Skeletal muscle cell (primary cell): ENCODE measurements at places on chromosomes 11 and 22.

GRCh38 chr11:44018127-44018521 lies 29.7 kb upstream of the ACCSL start:
- DNase-seq: no peak

- no peak for DNase-seq
Measured at GRCh38 chr11:120318906-120319305, 6.2 kb upstream of the TLCD5 start.

DNA sequence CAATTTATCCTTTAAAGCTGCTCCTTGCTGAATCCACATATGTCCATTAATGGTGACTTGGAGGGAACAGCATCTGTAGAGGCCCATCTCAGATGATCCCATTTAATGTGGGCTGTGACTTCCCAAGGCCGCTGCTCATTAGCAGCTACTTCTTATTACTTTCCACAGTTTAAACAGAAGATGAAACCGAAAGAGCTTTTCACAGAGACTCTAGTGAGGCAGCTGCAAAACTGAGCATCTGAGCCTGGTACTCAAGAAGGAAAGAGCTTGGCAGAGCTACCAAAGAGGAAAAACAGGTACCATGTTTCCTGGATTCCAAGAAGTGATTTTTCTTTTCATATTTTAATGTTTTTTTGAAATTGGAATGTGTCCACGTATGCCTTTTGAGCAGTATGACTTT lies 110.5 kb upstream of the NARS2 start:
- DNase-seq: no peak

DNA sequence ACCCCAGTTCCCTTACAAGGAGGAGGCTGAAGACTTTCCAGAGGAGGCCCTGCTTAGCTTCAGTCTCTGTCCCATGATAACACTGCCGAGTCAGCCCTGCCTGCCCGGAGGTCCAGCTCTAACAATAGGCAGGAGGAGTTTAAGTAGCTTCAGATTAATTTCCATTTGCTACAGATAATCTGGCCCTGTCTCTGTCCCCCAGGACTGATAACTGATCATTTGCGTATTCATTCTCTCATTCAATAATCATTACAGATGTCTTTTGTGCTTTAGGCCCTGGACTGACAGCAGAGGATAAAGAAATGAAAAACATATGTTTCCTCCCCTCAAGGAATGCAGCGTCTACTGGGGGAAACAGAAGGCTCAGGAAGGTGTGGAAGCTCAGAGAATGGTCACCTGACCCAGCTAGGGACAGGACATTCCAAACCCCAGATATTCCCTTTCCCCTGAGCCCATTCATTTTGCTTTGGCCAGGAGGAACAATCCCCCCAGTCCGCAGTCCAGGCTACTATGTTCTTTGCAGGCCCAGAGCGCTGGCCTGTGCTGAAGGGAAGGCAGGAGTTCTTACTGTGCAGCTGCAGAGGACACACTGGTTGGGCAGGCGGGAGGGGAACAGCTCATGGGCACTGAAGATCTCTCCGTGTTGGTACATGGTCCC lies 20.8 kb downstream of the CHRDL2 start:
- DNase-seq: no peak

GRCh38 chr11:46898396-46899095 lies 19.8 kb downstream of the LRP4 start:
- no peak for DNase-seq

DNA sequence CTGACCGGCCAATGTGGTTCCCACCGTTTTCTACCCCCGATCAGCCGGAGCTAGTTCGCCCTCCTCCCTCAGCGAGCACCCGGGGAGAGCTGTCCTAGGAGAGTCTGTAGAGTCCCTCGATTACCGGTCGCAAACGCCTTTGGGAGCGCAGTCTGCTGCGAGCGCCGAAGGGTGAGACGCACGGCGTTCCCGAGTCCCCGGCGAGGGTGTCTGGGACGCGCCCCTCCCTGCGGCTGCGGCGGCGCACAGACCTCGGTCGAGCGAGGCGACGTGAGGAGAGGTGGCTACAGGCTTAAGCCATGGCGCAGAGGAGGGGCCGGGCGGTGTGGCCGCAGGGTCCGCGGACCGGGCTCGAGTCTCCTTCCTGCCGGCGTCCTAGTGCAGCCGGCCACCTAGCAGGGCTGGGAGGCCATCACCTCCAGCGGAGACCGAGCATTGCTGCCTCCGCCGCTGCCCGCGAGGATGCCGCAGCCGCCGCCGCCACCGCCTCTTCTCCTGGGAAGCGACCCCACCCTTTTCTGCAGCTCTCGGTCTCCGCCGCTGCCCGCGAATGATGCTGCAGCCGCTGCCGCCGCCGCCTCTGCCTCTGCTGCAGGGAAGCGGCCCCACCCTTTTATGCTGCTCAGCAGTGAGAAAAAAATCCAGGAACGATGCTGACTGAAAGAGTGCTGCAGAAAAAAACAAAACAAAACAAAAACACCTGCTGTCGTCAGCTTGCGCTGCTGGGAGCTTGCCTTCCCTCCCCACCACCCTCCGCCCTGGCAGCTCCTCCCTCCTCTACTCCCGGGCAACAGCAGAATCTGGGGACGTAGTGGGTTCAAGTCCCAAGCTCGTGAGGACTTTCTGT lies at the start of gene MAP6:
MAP6 (minus strand) TSS at position 588 of the 847 bp plus-strand sequence. CDS start 669 bp downstream, outside the sequence.
- DNase-seq: no peak

DNA sequence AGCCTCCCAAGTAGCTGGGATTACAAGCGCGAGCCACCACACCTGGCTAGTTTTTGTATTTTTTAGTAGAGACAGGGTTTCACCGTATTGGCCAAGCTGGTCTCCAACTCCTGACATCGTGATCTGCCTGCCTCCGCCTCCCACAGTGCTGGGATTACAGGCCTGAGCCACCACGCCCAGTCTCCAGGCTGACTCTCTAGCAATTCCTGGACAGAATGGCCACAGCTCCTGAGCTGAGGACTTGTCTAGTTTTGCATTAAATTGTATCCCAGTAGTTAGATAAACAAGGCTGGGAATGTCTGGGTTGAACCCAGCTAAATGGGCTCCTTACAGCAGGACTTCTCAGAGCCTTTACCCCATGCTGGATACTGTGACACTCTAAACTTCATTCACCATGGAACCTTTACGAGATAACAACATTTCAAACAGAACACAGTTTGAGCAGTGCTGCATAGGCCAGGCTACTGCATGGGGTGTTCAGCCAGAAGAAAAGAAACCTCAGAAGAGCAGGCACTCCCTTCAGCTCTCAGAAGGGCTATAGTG lies 13.9 kb upstream of the MOGAT2 start:
- DNase-seq: no peak

- DNase-seq: no peak
Measured at GRCh38 chr22:19710769-19711106, 3.6 kb upstream of the SEPTIN5 start.

GRCh38 chr11:104704146-104704830 lies 194.0 kb downstream of the CASP12 start:
- no peak for DNase-seq
